CD8-positive, alpha-beta T cell (primary cell): ENCODE measurements at places on chromosomes 7 and 10.

DNA sequence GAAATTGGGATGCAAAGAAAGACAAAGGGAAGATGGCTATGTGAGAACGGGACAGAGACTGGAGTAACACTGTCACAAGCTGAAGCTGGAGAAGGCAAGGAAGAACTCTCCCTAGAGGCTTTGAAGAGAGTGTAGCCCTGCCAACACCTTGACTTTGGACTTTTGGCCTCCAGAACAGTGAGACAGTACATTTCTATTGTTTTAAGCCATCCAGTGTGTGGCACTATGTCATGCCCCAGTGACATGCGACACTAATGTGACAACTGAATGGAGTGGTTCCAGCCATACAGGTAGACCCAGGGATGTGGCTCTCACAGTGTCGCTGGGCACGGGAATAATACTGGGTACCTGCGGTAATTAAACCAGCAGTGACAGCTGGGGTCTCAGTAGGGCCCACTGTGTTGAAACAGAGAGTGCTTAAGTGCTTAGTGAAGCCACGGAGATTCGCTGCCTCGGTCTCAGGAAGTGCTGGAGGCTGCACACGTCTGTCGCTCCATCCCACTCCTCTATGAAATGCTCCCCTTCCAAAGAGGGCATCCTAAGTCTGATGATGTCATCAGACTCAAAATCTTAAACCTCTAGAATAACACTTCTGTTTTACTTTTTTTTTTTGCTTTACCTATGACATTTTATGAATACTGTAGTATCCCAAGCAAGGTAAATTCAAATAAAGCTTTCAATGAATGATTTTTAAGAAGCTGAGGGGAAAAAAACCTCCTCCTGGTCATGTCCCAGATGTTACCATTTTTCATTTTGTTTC, 154.6 kb upstream of the RHEB start:
- DNase-seq = no peak

GRCh38 chr7:47413526-47414341, 168.2 kb downstream of the TNS3 start:
- DNase-seq = no peak

GRCh38 chr7:142863891-142864685, 9.2 kb downstream of the EPHB6 start:
- DNase-seq = no peak

DNA sequence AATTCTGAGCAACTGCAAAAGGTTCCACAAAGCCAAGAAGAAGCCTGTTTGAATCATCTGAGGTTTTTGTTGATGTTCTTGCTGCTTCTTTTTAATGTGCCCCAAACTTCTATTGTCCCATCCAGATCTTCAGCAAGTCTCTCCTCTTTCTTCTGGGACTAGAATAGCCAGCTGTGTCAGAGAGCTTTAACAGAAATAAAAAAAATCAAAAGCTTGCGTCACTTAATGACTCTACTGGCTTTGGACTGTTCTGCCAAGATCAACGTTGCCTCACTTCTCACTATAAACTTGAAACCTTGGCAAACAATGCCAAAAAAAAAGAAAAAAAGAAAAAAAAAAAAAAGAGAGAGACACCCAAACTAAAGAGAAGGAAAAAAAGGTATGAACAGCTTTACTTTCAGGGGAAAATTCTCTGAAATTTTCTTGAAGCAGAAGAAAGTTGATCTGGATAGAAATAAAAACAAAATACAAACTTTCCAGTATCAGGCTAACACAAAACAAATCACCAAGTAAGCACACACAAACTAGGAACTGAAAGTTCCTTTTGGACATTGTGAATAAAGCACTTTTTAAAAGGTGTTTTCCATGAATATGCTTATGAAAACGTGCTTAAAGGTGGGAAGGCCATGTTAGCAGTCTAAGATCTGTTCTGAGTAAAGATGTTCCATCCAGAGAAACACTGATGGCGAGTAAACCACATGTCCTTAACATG, 14.8 kb downstream of the USP54 start:
- no peak for DNase-seq

- no peak for DNase-seq
Observed at GRCh38 chr7:82164813-82165212, 278.8 kb downstream of the CACNA2D1 start.

- no peak for DNase-seq
Observed at GRCh38 chr10:18071591-18071990, 68.6 kb upstream of the CACNB2 start.

- no peak for DNase-seq
Observed at GRCh38 chr10:76868098-76868977, 769.3 kb downstream of the KCNMA1 start.

DNA sequence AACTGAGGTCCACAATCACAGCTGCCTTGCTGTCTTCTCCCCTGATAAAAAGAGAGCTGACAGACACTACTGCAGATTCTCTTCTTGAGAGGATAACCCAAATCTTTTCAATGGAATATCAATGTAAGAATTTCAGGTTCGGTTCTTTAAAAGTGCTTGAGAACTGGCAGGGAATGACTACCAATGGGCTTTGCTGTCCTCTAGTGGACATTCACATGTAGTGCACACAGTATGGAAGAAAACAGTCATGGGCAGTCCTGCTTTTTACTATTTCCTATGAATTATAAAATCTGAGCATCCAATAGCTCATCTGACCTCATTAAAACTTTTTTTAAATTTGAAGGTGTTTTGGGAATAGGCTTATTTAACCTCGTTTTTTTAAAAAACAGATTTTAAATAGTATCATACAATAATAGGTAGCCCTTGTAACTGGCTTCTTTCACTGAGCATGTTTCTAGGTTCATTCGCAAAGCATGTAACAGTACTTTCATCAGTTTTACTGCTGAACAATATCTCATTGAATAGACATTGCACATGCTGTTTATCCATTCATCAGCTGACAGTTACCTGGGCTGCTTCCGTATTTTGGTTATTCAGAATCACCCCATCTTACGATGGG, 18.3 kb downstream of the FZD9 start:
- peak; percentile 77 for DNase-seq

DNA sequence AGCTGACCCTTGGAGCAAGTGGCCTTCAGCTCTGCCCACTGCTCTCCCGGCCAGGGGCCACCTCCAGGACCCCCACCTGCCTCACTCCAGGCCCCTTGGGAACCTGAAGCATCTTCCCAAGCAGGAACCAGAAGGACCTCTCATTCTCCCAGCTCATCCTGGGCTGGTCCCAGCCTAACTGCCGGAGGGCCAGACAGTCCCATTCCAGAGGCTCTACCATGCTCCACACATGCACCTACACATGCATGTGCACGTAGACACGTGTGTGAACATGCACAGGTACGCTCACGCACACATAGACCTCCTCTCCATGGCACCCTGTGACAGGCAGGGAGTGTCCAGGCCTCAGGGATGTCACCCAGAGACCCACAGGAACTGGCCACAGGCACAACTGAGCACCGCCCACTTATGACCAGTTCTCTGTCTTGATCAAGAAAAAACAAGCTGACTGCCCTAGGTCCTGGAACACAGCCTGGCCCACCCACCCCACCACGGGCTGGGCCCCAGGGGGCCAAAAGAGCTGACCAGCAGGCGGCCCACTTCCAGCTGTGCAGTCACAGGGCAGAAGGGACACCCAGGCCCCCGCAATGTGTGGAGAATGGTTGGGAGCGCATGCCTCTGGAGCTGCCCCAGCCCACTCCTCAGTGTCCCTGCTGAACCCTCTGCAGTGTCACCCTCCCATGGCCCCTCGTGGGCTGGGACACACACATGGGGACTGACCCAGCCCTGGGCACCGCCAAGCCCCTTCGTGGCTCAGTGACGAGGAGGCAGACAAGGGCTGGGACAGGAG, 43.4 kb downstream of the CAMK2B start:
- DNase-seq = peak; percentile 2

GRCh38 chr7:92231-92674, 100.1 kb upstream of the FAM20C start:
- DNase-seq = no peak

DNA sequence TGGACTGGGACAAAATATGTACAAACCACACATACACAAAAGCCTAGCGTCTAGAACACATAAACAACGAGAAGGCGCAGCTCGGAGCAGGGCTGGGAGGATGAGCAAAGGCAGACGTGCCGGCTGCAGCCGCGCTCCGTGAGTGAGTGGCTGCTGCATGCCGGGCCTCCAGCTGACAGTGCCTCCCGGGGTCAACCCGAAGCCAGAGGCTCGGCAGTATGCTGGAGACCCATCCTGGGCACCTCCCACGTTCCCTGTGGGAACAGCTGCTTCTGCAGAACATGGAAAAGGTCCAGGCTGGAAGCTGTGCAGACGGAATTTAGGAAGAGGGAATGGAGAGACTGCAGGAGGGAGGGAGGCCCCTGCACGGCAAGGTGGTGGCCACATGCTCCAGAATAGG, 3.6 kb upstream of the GPR146 start:
- DNase-seq = no peak

DNA sequence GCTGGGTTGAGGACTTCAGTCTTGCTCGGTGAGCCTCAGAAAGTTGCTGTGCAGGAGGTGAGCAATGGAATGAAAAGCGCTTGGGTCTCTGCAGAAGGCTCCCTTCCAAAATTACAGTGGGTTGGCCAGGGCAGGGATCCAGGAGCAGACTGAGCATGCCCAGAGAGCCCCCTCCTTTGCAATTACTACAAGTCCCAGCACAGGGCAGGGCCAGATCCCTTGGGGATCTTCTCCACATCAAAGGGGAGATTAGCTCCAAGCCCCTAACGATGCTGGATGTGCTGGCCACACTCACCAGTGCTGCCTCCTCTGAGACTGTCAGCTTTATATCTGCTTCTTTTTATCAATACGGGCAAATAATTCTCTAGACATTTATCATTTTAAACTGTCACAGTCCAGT, 337.5 kb downstream of the RPS24 start:
- DNase-seq = no peak
